Stimulated activated CD4-positive, alpha-beta T cell treated with anti-CD3 and anti-CD28 coated beads, TNF-alpha, amount 100 ng/mL, for 1 hour (primary cell): ENCODE measurements at places on chromosomes 5 and 9.

GRCh38 chr9:135240222-135240621, 152.8 kb downstream of the OLFM1 start:
- no peak for DNase-seq

DNA sequence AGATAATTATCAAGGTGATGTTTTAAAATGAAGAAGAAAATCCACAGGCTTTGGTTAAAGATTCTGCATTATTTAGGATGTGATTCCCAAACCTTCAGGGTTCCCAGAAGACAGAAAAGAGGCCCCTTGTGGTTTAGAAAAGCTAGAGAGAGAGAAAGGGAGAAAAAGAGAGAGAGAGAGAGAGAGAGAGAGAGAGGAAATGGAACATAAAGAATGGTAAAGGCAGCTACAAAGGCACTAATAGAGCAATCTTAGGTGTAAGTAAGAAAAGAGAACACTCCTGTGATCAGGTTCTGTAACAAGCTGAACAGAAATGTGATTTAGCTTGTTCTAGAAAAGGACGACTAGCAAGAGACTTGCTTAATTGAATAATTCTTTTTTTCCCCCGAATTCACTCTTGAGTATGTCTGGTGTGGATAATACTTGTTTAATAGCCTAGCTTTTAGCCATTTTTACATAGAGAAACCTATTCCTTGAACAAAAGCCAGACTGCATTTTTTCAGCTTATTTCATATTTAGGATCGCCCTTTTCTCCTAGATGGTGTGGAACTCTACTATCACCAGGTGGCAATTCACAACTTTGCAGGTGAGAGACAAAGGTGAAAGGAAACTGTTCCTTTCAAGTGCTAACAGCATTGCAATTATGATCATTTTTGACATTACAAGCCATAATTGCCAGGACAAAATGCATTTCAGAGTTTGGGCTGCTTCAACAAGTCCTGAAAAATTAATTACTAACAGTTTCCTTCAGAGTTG, 57.6 kb upstream of the SH3GL2 start:
- no peak for DNase-seq

DNA sequence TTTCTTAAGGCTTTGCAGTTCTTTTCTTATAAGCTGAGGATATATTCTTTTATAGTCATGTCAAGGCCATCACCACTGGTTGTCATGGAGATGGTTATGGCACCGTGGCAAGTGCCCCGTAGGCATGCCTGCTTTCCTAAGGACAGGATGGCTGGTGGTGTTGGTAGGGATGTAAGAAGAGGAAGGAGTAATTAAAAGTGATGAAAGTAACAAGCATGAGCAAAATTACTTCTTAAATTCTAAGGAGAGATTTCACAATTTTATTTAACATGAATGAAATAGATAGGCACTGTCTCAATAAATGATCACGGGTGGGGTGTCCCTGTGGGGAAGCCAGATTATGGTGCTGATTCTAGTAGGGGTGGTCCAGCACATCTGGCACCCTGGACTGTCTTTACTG, 290.2 kb upstream of the KLF4 start:
- no peak for DNase-seq

- DNase-seq, result no peak
Measured at GRCh38 chr9:36991516-36992134, 42.4 kb downstream of the PAX5 start.

GRCh38 chr9:107925749-107926297, 436.3 kb upstream of the KLF4 start:
- DNase-seq, result no peak

GRCh38 chr5:96692441-96692840, 30.3 kb downstream of the CAST start:
- DNase-seq, result no peak

GRCh38 chr5:158727771-158728311, 371.9 kb downstream of the EBF1 start:
- DNase-seq, result no peak

DNA sequence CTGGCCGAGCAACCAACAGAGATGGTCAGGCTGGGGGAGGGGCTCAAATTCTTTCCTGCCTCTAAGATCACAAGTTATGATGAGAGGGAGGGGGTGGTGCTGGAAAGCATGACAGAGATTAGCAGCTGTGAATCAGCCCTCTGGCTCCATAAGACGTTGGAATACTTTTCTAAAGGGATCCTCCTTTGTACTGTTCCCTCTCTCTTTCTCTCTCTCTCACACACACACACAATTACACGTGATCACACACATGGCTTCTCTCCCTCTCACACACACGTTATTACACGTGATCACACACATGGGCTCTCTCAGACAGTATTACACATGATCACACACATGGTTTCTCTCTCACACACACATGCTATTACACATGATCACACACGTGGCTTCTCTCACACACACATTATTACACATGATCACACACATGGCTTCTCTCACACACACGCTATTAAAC, at the start of gene SLC45A2:
SLC45A2 (minus strand) TSS at position 23 of the 454 bp plus-strand sequence. CDS start 110 bp downstream, outside the sequence.
- no peak for DNase-seq

- DNase-seq, result no peak
Measured at GRCh38 chr5:131509801-131510200, 125.2 kb downstream of the RAPGEF6 start.

- no peak for DNase-seq
Measured at GRCh38 chr9:70003901-70004714, 39.5 kb upstream of the MAMDC2 start.

DNA sequence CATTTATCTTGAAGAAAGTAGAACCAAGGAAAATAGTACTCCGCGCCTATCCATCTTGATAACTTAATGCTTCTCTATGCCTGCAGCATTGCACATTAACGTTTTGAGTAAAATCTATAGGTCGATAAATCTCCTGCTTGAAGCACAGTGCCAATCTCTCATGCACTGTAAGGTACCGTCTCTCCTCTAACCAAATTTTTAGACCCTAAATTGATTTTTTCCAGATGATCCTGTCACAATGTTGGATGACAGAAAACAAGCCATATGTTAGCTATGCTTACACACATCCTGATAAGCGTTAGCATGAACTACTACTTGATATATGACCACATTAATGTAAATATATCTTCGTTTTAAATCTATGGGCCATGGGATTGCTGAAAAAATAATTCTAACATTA, 723.8 kb upstream of the CDH6 start:
- DNase-seq, result no peak
